GM13976 (cell line): ENCODE measurements at places on chromosomes 3 and 15.

- no peak for DNase-seq
These were observed 6.0 kb upstream of the HACD2 start for GRCh38 chr3:123590685-123591450.

DNA sequence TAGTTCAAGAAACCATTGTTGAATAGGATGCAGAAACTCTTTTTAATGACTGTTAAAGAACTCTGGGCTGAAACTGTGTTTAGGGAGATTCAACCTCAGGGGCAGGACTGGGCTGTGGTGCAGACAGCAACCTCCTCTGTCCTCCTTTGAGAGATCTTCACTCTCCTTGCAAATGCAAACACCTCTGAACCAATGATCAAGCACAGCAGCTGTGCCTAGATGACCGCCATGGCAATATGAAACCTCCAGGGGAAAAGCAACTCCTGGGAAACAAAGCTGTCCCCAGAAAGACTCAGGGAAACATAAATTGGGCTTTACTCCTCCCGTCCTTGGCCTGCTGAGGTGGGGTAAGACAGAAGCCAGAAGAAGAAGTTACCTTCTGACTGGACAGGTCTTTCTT, 52.6 kb downstream of the TBC1D2B start:
- no peak for DNase-seq

DNA sequence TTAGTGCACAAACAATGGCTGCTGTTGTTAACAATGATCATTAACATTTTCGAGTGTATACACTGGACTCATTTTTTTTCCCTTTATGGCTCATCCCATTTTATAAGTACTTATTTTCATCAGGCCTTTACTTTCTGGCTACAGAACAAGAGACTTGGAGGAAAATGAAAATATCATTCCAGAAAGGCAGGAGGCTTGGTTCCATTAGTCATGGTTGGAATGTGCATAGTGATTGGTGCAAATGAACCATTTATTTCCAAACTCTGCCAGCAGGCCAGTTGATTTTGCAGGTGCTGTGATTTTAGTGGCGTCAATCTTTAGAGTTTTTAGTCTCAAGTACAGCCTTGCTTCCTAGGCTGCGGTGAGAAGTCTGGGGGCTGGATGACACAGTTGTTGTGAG, 151.8 kb downstream of the ITPR1 start:
- DNase-seq, result no peak

DNA sequence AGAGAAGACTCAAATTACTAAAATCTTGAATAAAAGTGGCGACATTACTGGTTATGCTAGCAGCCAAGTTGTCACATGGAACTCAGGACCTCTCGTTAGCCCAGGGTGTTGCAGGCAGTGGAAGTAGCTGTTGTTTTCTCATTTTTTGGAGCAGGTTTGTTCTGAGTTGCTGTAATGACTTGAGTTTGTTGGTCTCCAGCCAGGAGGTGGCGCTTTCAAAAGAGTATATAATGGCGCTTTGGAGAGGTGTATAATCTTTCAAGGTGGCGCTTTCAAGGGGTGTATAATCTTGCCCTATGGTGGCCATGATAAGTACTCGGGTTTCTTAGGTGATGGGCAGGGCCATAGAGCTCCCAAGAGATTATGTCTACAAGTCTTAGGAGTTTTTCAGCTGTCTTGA, 632.7 kb downstream of the NTRK3 start:
- no peak for DNase-seq
